Right kidney (tissue), 9 donors: ENCODE measurements at places on chromosomes 7 and 10.

DNA sequence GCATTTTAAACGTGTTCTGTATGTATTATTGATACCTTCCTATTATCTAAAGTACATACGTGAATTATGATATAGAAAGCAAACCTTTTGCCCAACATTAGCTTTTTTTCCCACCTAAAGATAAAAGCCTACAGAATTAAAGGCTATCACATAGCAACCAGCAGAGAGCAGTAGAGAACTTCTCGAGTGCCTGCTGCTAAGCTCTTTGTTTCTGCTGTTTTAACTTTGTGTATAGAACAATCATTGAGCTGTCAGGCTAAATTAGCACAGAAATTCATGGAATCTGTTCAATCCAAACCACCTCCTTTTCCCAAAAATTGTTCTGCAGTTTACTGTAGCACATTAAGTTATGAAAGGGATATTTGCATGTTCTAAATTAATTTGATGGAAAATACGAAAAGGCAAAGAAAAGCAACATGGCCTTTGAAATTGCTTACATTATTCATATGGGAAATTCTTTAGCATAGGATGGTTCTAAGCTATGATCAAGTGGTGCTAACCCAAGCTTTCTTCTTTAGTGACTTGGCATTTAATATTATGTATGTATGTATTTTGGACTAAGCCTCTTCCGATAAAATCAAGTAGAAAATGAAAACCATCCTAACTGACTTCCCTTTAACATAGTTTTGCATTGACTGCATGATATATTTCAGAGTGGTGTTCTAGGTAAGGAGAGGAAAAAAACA is 1288.5 kb downstream of the GATA3 start:
- DNase-seq = peak; percentile 28

DNA sequence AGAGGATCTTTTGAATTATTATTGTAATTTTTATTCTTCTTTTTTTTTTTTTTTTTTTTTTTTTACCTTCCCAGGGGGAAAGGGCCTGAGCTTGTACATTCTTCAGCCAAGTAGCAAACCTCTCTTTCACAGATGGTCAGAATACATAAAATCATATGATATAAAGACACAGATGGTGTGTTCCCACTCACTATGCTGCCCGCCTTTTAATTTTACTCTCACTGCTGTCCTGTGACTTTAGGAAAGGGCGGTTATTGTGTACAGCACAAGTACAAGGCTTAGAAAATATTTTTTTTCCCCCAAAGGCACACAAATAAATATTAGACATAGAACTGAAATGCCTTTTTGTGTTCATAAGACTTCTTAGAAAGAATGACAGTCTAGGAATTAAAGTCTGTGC is 213.6 kb downstream of the RPS24 start:
- DNase-seq = no peak

GRCh38 chr7:138842111-138842510 is 44.1 kb upstream of the ATP6V0A4 start:
- no peak for DNase-seq

GRCh38 chr10:101772895-101773761 is 2.8 kb downstream of the FGF8 start:
- no peak for DNase-seq

DNA sequence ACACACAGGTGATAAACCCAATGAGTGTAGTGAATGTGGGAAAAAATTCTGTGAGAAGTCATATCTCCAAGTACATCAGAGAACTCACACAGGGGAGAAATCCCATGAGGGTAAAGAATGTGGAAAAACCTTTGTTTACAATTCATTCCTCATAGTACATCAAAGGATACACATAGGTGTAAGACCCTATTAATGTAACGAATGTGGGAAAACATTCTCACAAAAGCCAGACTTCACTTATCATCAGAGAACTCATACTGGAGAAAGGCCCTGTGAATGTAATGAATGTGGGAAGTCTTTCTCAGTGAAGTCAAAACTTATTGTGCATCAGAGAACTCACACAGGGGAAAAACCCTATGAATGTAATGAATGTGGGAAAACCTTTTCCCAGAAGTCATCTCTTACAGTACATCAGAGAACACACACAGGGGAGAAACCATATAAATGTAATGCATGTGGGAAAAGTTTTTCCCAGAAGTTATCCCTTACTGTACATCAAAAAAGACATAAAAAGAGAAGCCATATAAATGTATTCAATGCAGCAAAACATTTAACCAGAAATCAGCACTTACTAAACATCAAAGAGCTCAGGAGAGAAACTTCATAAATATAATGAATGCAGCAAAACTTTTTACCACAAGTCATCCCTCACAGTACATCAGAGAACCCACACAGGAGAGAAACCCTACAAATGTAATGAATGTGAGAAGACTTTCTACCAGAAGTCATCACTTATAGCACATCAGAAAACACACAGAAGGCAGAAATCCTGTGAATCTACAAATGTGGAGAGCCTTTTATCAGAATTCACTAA is 49.8 kb downstream of the ZNF239 start:
- DNase-seq = peak; percentile 5

DNA sequence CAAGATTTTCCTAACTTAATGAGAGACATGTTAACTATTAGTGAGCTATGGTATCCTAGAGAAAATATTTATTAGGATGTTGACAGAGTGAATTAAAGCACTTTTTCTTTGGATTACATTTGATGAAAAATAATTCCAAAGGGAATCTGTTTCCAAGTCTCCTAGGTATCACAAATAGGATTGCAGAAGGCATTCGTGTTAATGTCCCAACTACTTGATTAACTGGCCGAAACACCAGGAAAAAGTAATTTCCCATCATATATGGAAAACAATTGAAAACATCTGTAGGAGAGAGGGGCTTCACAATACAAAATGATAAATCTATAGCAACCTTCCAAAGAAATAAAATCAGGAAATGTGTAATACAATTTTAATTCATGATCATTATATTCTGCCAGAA is 406.7 kb downstream of the PARD3 start:
- no peak for DNase-seq

DNA sequence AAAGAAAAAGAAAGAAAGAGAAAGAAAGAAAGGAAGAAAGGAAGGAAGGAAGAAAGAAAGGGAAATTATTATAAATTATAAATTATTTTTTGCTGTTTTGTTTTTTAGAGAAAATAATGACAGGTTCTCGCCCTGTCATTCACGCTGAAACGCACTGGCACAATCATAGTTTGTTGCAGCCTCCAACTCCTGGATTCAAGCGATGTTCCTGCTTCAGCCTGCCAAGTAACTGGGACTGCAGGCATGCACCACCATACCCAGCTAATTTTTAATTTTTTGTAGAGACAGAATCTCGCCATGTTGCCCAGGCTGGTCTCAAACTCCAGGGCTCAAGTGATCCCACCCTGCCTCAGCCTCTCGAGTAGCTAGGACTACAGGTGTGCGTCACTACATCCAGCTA is 21.6 kb downstream of the MMD2 start:
- DNase-seq = no peak

GRCh38 chr7:83672157-83672556 is 23.2 kb upstream of the SEMA3E start:
- DNase-seq = no peak

DNA sequence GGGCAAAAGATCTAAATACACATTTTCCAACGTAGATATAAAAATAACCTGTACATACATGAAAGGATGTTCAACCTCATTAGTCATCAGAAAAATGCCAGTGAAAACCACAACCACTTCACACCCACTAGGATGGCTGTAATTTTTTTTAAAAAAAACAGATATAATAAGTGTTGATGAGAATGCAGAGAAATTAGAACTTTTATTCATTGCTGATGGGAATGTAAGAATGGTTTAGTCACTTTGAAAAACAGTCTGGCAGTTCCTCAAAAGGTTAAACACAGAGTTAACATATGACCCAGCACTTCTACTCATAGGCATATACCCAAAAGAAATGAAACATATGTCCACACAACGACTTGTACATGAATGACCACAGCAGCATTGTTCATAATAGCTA is 32.3 kb upstream of the PRKCQ start:
- DNase-seq = no peak

DNA sequence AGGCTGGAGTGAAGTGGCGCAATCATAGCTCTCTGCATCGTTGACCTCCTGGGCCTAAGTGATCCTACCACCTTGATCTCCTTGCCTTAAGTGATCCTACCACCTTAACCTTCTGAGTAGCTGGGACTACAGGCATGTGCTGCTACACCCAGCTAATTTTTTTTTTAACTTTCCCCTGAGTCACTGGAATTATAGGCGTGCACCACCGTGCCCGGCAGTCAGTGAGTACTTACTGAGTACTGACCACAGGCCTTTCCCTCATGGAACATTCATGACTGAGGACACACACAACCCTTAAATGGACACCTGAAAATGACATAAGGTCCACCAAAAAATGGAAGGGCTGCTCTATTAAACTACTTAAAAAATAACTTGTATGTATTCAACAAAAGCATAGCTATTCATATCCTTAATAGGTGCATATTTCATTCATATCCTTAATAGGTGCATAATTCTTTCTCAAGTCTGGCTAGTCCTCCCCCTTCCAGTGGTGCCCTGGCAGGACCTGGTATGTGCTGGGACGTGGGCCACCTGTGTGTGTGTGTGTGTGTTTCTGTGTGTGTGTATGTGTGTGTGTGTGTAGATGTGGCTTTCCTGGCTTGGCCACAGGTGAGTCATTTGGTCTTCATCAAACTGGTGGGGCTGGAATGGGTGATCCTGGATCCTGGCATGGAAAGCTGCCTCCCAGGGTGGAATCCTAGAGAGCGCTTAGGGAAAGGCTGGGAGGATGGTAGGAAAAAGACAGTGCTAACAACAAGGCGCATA is 3.5 kb downstream of the FAM180A start:
- no peak for DNase-seq

GRCh38 chr10:71748671-71749191 is 24.6 kb downstream of the VSIR start:
- DNase-seq = no peak

DNA sequence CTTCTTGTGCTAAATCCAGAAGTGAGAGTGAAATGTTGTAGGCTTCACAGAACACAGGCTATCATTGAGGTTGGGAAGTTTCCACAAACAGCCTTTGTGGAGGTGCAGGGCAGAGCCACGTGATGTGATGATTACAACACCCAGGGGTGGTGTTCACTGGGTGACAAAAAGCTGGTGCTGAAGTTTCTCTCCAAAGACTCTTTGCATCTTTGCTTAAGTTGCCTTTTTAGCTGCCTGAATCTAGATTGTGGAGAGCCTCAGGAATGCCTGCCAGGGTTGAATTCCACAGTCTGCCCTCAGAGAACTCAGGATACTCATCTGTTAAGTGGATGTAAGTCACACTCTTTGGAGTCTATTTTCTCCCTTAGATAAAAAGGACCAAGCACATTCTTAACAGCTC is 56.3 kb downstream of the PLXNA4 start:
- no peak for DNase-seq

DNA sequence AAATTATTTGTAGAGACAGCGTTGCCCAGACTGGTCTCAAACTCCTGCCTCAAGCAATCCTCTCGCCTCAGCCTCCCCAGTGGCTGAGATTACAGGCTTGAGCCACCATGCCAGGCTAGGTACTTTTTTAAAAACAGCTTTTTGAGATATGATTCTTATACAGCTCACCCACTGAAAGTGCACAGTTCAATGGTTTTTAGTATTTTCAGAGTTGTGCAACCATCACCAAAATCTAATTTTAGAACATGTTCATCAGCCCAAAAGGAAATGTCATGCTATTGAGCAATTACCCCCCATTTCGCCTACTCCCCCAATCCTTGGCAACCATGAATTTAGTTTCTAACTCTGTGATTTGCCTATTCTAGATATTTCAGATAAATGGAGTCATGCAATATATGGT is 73.7 kb downstream of the EVX1 start:
- no peak for DNase-seq
